ENCODE measurements at places on chromosomes 12 and 14.

GRCh38 chr12:48184549-48184922, 1.1 kb downstream of the CCDC184 start:
- no peak for ATAC-seq

- ATAC-seq = no peak
Observed at GRCh38 chr14:94051779-94052178, 25.6 kb downstream of the OTUB2 start.

- ATAC-seq = no peak
Observed at GRCh38 chr12:89155826-89156225, 196.5 kb downstream of the DUSP6 start.

DNA sequence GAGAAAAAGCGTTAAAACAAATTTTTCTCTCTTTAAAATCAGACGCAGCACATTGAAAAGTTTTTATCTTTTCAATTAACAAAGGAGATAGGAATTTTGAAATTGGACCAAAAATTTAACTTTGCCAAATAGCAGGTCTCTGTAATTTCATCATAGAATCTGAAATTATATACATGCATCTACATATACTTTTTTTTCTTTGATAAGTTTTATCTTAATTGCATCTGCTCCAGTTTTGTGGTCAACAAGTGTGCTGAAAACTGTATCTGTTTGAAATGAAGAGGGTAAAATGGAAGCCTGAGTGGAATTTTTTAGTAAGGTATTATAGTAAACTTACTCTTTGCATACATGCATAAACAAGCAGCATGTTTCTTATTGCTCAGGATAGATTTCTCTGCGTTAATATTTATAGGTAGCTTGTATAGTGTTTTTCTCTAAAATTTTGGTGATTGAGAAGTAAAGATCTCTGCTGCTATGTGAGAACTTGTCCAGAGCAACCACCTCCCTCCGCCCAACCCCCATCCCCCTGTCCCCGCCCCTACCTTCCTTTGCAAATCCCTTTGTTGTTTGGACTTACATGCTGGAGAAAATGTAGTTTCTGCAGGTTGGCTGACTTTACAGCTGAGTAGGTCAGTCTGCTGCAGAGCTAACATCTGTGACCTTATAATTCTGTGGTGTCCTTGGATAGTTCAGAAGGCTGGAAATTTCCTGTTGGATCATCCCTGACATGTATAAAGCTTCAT, 64.6 kb downstream of the VRK1 start:
- ATAC-seq = no peak

DNA sequence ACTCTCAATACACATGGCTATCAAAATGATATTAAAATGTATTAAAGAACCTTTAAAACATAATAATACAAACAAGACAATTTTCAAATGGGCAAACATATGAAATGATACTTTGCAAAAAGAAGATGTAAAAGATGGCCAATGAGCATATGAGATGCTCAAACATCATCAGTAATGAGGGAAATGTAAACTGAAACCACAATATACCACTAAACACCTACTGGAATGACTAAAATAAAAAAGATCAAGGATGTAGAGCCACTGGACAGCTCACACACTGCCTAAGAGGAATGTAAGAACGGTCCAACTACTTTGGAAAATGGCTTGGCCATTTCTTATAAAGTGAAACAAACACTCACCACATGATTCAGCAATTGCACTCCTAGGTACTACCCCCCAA, 97.2 kb upstream of the BBS10 start:
- no peak for ATAC-seq

DNA sequence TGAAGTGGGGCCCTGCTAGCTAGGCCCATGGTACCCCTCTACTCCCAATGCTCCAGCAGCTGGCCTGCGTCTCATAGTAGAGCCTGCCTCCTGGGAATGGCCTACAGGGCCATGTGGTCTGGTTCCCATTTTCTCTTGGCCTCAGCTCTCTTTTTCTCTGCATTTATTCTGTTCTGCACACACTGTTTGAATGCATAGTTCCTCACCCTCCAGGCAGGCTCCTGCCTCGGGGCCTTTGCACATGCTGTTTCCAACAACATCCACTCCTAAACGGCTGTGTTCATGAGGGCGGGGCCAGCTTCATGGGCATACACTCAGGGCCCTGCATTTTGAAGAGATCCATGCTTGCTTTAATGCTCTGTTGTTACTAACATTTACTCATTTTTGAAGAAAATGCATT, 204.0 kb downstream of the ADGRD1 start:
- ATAC-seq = no peak

GRCh38 chr12:76755829-76756379, 8.0 kb upstream of the ZDHHC17 start:
- no peak for ATAC-seq

GRCh38 chr14:91258011-91258618, 13.6 kb upstream of the GPR68 start:
- ATAC-seq = no peak

- ATAC-seq = no peak
Observed at GRCh38 chr14:37170993-37171392, 1.4 kb downstream of the SLC25A21 start.

- ATAC-seq = peak; percentile 78
Observed at GRCh38 chr12:94839347-94839746, 164.2 kb downstream of the NDUFA12 start.

DNA sequence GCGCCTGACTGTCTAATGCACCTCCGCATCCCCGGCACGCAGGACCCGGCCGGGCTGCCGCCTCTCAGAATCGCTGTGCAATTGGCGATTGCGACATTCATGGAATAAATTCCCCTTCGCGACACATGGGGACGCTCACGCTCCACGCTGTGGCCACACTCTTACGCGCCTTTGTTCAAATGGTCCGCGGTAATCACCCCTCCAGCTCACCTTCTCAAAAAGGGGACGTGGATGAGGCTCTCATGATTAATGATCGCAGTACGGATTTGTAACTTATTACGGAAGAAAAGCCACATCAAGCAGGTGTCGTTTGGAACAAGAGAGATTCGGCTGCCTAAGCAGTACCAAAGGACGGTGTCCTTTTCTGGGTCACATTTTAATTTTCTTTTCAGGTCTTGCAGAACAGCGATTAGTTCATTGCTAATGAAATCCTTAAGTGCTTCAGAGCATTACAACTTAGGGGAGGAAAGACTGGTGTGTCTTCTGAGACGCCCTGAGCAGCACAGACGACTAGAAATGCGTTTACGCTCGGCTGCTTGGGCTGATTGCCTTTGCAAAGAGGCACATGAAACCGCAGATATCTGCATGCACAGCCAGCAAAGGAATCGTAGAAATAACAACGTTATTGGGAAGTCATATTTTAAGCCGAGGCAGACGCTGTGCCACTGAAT, 37.3 kb upstream of the ADGRD1 start:
- ATAC-seq = peak; percentile 47

DNA sequence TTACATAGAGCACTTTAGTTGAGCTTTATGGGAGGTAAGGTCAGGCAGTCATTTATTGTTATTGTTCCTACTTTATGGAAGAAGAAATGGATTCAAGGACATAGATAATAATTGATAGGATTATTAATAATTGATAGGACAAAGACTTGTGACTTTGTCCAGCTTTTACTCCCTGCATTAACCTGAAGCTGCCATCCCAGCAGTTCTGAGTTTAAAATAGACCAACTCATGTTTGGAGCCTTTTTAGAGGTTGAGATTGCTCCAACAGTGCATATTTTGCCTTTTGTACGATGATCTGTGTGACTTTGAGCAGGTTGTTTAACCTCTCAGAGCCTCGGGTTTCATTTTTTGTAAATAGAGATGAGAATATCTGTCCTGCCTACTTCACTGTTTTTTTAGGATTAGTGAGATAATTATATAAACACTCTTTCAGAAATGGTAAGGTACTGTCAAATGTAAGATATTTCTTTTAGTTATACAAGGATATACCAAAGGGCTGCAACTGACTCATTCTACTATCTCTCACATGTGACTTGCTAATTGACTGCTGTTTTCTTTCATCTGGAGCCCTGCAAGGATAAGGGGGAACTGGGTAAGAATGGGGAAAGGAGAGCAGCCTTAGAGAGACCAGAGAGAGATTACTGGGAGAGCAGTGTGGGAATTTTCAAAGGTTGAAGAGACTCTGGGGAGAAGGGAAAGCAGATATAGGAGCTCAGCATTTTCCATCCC, 15.3 kb downstream of the WDR20 start:
- ATAC-seq = no peak

DNA sequence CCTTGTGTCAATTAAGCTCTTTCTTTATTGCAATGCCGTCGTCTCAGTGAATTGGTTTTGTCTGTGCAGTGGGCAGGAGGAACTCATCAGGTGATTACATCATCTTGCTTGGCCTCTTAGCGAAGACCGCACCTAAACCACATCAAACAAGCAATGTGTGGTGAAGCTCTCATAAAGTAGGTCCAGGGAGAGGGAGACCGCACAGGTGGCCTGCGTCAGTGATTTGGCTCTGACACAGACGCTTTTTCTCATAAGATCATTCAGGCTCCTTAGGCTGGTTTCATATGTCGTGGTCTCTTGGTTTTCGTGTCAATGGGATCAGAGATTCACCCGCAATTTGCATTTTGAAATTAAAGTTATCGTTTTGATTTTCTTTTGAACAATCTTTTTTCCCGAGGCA, 6.7 kb upstream of the TESC start:
- ATAC-seq = no peak

GRCh38 chr14:22580625-22581024, 8.4 kb downstream of the DAD1 start:
- ATAC-seq = no peak

GRCh38 chr12:6171409-6172015, 28.7 kb upstream of the CD9 start:
- ATAC-seq = no peak

- ATAC-seq = no peak
Observed at GRCh38 chr14:98059106-98059505, 1212.9 kb downstream of the BCL11B start.

- no peak for ATAC-seq
Observed at GRCh38 chr14:22791301-22791700, 23.9 kb downstream of the SLC7A7 start.

GRCh38 chr12:112252184-112252583, 126.8 kb downstream of the TRAFD1 start:
- ATAC-seq = no peak

DNA sequence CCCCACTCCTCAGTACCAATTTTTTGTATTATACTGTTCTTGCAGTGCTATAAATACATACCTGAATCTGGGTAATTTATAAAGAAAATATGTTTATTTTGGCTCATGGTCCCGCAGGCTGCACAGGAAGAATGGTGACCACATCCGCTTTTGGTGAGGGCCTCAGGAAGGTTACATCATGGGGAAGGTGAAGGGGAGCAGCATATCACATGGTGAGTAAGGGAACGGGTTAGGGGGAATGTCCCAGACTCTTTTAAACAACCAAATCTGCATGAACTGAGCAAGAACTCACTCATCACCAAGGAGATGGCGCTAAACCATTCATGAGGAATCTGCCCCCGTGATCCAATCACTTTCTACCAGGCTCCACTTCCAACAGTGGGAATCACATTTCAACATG, 40.0 kb downstream of the OSBPL8 start:
- ATAC-seq = no peak

DNA sequence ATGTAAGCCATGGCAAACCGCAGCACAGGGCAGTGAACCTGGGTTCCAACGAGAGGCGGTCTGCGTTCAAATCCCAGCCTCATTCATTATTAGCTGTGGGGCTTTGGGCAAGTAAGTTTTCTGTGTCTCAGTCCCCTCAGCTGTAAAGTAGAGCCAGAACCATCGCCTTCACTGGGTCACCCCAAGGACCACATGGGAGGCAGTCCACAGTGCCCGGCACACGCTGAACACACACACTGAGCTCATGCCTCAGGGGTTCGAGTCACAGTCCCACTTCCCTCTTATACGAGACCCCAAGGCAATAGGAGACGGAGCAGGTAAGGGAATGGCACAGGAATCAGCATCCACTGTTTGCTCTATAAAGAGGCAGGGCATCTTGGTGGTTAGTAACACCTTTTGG, 19.1 kb downstream of the LRTM2 start:
- no peak for ATAC-seq

DNA sequence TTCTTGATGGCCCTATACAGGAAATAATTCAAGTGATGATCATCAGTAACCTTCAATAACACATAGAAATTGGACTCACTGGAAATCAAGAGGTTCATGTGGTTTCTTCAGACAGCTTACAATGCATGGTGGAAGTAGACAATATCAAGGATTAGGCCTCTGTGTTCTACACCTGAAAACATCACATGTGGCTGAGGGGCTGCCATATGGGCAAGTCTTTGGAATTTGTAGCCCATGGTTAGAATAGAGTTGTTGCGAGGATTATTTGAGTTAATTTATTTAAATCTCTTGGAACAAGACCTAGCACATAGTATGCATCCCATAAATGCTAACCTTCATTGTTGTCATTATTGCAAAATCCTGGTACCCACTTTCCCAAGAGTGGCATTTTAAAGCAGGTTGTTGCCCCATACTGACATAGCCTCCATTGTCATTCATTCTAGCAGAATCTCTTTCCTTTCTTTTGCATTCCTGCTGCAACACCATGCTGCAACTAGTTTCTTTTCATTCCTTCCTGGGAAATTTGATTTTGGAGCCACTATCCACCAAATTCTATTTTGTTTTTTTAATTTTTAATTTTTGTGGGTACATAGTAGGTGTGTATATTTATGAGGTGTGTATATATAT, 352.7 kb upstream of the NAV3 start:
- no peak for ATAC-seq

DNA sequence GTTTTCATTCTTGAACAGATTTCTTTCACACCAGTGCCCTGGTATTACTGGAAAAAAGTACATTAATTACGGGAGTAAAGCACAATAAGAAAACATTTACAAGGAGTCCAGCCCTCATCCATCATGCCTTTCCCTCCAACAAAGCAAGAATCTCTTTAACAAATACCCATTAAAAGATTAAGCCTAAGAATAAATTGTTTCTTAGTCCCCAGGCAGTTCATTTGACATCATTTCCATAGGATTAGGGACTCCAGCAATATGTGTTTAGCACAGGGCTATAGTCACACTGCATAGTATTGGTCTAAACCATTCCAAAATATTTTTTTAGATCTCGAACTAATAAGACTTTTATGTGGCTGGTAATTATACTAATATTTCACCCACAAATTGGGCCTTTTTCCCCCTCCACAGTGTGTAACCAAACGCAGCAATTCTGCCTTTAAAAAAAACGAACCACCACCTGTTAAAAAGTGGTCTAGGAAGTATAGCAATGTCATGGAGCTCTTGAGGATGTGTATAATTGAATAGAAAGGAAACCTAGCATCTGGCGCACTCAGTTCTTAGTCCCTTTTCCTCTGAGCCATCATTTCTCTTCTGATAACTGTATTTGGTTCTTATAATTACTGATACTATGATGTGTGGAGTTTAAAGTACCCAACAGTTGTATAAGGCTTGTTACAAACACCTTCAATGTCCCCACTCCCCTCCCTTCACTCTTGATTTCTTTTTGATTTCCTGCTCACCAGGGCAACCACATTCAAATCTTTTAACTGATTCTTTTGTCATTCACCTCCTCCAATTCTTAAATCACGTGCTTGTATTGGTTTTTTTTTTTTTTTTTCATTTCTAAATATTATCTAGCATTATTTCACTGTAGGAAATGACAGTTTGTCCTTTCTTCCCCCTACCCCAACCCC, 138.7 kb downstream of the ETV6 start:
- no peak for ATAC-seq

- ATAC-seq = no peak
Observed at GRCh38 chr12:52552055-52552454, 890 bp downstream of the KRT71 start.

- peak; percentile 36 for ATAC-seq
Observed at GRCh38 chr14:46490238-46490685, 161.3 kb downstream of the RPL10L start.
